Kidney tubule cell (primary cell): ENCODE measurements at places on chromosomes 7 and 10.

GRCh38 chr10:48590945-48591344 lies 13.9 kb downstream of the ARHGAP22 start:
- DNase-seq, result no peak

GRCh38 chr10:63421591-63421990 lies 44.2 kb downstream of the JMJD1C start:
- DNase-seq, result no peak

DNA sequence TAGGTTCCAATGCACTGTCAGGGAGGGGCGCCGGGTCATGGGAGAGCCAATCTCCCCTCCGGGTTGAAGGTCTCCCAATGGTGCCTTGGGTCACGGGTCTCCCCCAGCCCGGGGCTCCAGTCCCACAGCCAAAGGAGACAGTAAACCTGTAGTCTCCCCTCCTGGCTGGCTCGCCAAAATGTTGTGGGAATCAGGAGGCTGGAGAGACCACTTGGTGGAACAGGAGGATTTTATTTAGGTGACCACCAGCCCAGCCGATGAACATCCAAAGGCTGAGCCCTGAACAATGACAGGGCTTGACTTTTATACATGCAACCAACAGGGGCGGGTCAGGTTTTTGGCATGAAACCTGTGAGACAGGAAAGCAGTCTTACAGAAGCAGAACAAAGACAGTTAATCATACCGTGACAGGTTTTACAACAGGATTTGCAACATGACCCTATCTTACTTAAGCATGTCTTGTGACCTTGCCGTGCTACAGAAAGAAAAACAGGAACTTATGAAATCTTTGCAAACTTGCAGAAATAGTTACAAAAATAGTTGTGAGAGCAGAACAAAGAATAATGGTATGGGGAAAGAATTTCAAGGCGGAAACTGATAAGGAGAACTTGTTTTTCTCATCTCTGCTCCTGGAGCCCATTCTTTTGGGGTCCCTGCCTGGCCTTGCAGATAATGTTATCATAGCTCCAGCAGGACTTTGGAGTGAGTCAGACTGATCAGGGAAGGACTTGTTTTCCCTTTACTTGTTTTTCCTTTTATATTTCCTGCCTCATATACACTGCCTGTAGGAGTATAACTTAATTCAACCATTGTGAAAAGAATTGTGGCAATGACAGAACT lies 7.1 kb downstream of the ERV3-1 start:
- DNase-seq, result peak; percentile 35

DNA sequence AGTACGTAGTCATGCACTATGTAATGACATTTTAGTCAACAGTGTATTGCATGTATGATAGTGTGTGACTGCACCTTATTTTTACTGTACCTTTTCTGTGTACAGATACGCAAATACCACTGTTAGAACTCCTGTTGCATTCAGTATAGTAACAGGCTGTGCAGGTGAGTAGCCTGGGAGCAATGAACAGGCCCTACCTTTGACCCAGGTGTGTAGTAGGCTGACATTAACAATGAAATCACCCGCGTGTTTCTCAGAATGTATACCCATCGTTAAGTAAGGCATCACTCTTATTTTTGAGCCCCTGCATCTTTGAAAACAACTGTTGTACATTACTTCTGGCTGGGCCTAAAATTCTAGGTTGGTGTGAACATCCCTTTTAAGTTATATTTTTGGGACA lies 41.6 kb downstream of the DAGLB start:
- no peak for DNase-seq

DNA sequence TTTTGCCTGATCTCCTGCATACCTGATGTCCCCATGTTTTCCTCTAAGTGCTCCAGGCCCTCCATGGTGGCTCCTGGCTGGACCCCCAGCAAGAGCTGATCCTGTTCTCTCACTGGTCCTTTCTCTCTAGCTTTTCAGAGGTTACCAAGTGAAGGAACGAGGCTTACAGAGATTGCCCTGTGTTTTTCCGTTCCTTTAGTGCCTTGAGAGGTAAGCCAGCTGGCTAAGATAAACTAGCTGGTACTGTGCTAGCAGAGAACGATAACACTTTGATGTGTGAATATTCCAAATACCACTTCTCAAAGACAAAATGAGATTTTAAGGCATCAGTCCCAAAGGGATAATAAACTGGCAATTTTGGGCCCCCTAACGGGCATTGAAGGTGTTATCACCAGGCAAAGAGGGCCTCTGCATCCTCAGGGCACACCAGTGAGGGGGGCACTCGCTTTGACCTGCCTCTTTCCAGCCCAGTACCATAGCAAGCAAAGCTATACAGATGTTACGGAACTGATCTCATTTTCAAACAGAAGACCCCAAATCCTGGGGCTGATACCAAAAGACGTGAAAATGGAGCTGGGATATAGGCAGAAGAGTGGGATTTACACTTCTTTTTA lies 8.4 kb upstream of the CCNY start:
- no peak for DNase-seq

- no peak for DNase-seq
These were observed 514.8 kb downstream of the DNAJB6 start for GRCh38 chr7:157851501-157852067.

- no peak for DNase-seq
These were observed 14.6 kb upstream of the PRRT4 start for GRCh38 chr7:128376077-128376476.

DNA sequence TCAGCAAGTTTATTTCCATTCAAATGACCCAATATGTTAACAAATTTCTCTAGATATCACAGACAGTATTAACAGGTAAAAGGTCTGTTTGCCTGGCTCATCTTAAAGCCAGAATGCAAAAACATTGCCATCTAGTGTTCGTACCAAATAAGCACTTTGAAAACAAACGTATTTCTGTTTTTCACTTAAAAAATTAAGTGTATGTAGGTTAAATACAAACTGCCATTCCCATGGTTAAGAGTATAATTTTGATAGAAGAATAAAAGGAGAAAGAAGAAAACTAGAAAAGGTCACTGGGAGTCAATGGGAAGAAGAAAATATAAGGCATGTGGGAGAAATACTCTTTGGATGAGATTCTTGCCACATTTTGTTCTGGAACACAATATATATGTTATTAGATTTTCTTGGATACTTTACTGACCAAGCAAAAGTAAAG lies 51.0 kb downstream of the ORC5 start:
- peak; percentile 48 for DNase-seq

- peak; percentile 53 for DNase-seq
These were observed 674 bp downstream of the AMZ1 start for GRCh38 chr7:2688409-2689342.

- DNase-seq, result peak; percentile 7
These were observed 61.2 kb upstream of the ABLIM1 start for GRCh38 chr10:114719311-114719710.

GRCh38 chr7:84069033-84069432 lies 125.6 kb downstream of the SEMA3A start:
- no peak for DNase-seq
